ENCODE measurements at places on chromosomes 5 and 9. TPM values are rescaled to one million over a fixed set of nuclear protein-coding genes. Genes with fewer than 3 reads are reported as not detected.

- DNase-seq: peak; percentile 27
Observed at GRCh38 chr9:129552064-129552463, 68.8 kb downstream of the C9orf50 start.

DNA sequence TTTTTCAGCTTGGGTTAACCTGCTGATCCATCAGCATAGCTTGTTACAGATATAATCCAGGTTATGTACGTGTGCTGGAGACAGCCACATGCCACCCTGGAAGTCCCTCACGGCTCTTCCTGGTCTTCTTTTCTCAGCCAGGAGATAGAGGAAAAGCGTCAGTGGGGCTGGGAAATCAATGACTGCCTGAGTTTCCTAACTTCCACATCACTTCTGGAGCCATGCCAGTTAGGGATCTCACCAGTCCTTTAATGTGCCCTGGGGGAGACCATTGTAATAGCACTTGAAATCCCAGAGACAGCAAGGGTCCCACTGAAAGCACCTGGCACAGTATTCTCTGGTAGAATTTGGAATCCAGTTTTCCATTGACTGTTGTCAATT lies 29.2 kb downstream of the ANXA2R start:
- no peak for DNase-seq

DNA sequence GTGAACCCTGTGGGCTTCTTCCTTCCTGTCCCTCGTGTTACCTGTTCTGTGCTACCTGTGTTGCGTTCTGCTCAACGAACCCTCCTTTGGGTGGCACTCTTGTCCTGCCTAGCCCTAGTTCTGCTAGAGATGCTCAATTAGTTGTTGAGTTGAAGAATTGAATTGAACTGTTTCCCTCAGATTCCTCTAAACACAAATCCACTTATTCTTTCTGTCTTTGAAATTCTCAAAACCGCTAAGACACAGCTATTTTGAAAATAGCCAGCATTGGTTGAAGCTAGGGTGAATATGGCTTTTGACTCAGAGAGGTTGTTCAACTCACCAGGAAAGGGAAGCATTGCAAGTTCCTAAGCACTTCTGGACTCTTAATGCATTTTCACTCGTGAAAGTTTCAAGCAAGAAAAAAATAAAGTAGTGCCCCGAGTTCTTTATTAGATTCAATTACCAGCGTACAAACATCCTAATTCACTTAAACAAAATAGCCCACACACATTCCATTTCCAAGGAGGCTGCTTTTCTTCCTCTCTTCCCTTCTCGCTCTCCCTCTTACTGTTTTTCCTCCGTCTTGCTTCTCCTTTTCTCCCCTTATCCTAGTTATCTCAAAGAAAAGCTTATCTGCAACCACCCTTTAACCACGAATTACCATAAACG lies 642 bp upstream of the ITGA1 start:
- DNase-seq: peak; percentile 27

- DNase-seq: no peak
Observed at GRCh38 chr9:12961276-12961809, 186.5 kb downstream of the LURAP1L start.

The HDHD3 gene
- total RNA-seq: 36.8 TPM

DNA sequence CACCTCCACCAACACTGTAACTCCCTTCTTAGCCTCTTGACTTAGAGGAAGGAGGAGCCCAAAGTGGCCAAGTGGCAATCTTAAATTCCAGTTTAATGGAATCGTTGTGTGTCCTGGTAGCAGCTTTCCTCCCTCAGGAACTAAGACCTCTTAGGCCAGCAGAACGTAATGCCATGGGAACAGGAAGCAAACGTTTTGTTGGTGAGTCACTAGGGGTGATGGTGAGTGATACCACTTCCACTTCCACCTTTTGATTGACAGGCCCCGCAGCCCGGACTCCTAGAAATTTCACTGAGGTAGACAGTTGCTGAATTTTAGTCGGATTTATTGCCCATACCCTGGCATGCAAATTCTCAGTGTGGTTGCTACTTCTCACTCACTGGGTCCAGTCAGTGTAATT lies 94.2 kb upstream of the FBN2 start:
- no peak for DNase-seq

The MED7 gene
- 10.6 TPM for total RNA-seq

DNA sequence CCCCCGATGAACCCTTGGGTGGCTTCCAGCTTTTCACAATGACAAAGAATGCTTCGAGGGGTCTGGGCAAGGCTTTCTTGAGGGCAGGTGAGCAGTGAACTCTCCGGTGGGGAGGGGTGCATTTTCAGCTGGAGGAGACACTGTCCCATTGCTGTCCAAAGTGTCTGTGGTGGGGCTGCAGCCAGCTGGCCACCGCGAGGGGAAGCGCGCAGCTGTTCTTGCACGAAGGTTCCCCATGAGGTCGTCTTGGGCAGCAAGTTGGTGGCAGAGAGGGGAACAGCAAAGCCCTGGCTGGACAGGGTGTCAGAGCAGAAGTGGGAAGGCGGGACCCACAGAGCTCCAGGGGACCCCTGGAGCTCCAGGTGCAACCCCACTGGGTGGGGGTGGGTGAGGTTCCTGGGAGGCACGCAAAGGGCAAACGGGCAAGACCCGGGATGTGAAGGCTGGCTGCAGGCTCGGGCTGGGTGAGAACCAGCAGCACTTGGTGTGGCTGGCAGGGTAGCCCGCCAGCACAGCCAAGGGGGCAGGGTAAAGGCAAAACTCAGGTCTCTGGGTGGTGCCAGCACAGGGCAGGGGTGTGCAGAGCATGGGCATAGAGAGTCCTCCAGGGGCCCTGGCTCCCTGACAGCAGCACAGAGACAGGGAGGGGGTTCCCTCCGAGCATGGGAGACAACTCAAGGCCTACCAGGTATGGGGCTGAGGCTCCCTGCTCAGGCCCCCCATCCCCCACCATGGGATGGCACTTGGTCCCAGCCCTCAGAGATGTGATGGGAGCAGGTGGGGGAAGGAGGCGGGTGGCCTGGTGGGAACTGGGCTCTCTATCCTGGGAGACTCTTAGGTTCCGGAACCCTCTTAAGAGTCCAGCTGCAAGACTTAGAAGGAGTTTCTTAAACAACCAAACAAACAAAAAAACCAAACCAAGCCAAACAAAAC lies 26.6 kb downstream of the TSPAN17 start:
- no peak for DNase-seq

DNA sequence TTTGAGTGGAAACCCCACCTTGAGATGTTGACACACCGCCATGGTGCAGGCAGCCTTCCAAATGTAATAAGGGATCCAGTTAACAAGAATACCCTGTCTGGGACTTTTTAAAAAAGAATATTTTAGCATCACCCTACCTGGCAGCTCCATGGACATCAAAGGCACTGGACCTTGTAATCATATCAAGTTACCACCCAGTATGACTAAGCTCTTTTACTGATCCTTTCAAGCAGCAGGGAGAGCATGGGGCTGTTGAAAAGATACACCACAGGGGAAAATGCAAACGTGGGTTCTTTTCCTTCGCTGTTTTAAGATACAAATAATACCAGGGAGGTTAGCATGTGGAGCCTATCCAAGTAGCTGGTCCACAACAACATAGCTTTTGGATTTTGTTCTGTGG lies 211.2 kb downstream of the SAXO1 start:
- no peak for DNase-seq

- no peak for DNase-seq
Observed at GRCh38 chr5:144103611-144104485, 66.6 kb downstream of the YIPF5 start.
